ENCODE measurements at places on chromosomes 7 and 10. TPM values are rescaled to one million over a fixed set of nuclear protein-coding genes. Genes with fewer than 3 reads are reported as not detected.

Gene CRYGN
- not detected for total RNA-seq

GRCh38 chr10:106992055-106992454 lies 172.5 kb downstream of the SORCS1 start:
- no peak for DNase-seq

DNA sequence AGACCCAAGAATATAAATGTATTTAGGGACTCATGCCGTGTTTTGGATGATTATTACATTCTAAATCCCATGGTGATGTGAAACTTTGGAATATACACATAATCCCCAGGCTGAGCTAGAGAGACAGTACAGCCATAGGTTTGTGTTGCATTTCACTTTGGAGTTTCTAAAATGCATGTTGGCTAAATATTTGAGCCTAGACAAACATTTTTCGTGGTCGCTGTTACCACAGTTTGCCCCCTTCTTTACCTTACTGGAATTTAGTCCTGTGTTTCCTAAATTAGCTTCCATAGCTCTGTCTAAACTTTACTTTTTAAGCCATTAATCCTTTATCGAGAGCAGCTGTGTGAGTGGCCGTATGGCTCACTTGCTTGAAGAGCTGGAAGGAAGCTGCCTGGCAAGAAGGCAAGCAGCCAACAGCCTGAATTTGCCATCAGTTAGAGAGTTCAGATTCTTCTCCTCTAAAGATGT lies 192.0 kb downstream of the BICC1 start:
- DNase-seq, result no peak

Gene GPR158
- total RNA-seq, result under 0.01 TPM

- no peak for DNase-seq
Measured at GRCh38 chr10:48791267-48791928, 106.7 kb downstream of the WDFY4 start.

Gene CLRN3
- total RNA-seq, result not detected

- no peak for DNase-seq
Measured at GRCh38 chr7:95028683-95029082, 121.3 kb downstream of the PPP1R9A start.

- DNase-seq, result no peak
Measured at GRCh38 chr10:26407406-26407969, 30.7 kb upstream of the APBB1IP start.

Gene CCSER2
- 5.4 TPM for total RNA-seq

Data from hematopoietic multipotent progenitor cell (in vitro differentiated cells).